ENCODE measurements at places on chromosomes 4 and X.

- DNase-seq = no peak
Observed at GRCh38 chr4:168787801-168788595, 222.1 kb downstream of the CBR4 start.

GRCh38 chrX:153989973-153990655 is 17.6 kb downstream of the TMEM187 start:
- no peak for DNase-seq

DNA sequence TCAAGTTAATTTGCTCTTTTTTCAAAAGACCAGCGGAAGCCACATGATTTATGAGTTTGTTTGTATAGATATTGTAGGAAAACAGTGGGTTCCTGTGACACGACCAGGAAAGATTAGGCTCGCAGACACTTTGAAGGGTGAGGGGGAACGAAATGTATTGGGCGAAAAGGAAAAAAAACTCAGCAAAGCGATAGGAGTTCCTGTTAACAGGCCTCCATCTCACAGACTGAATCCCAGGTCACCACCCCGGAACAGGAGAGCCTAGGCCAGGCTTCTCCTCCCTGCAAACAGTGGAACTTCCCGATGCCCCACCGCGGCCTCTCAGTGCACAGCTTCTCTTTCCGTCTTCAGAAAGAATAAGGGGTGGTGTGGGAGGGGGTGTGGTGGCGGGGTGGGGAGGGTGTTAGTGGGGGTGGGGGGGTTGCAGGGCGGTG is 181.8 kb upstream of the GPRIN3 start:
- DNase-seq = no peak

GRCh38 chr4:78250500-78250899 is 193.4 kb downstream of the FRAS1 start:
- no peak for DNase-seq

- no peak for DNase-seq
Observed at GRCh38 chr4:141786946-141787345, 150.6 kb downstream of the IL15 start.

GRCh38 chr4:78410676-78411075 is 140.9 kb upstream of the ANXA3 start:
- no peak for DNase-seq

DNA sequence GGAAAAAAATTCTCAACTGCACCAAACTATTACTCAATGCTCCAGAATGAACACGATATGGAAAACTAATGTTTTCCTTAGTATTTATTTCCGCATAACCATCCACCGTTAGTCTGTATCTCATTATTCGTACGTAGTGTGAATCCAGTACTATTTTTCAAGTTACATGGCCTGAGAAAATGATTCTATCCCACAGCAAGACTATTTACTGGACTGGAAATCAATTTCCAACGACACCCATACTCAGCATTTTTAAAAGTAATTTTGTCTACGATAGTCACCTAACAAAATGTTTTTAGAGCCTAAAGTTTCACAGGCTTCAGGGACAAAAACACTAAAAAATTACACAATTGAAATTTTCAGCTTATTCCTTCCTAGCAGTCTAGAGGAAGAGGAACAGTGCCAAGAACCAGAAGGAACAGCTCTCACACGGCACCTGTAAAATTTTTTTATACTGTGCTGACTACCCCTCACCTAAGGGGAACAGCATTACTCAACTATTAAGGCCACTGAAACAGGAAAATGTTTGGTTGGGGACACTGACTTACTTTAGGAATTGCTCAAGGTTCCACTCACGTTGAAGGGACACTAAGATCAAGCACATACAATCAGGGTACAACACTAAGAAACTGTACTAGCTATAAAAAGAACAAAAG is 9.6 kb downstream of the UBE2D3 start:
- DNase-seq = no peak

DNA sequence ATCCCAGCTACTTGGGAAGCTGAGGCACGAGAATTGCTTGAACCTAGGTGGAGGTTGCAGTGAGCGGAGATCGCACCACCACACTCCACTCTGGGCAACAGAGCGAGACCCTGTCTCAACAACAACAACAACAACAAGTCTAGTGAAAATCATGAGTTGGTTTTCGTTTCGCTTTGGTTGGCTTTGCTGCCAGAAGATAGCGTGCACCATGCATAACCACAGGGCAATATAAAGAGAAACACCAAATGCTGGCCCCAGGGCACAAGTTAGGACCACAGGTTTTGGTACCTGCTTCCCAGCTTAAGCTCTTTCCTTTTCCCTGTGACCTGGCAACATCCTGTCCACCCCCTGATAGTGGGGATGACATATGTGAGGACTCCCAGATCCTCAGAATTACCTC is 21.5 kb upstream of the HMGB3 start:
- DNase-seq = no peak

DNA sequence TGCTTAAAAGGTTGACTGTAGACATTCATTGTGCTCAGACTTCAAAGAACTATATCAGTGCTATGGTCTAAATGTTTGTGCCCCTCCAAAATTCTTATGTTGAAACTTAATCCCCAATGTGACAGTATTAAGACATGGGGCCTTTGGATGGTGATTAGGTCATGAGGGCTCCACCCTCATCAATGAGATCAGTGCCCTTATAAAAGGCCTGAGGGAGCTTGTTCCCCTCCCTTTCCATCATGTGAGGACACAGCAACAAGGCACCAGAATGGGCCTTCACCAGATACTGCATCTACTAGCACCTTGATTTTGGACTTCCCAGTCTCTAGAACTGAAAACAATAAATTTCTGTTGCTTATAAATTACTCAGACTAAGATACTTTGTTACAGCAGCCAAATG is 28.3 kb downstream of the CLOCK start:
- DNase-seq = no peak

DNA sequence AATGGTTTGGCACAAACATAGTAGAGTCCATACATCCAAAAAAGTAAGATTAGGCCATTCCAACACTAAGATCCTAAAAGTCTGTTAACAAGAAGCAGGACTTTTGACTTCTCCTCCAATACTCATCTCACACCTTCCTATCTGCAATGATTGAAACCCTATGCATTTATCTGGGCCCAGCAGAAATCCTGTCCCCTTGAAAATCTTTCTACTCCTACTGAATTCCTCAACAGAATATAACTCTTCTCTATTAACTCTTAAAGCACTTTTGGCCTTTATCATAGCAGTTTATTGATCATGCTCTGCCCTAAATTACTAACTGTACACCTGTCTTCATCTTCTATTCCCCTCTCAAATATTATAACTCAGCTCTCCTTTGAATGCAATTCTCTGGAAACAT is 4.6 kb downstream of the G3BP2 start:
- no peak for DNase-seq

- peak; percentile 67 for DNase-seq
Observed at GRCh38 chr4:181911420-181911819, 331.8 kb upstream of the TENM3 start.

DNA sequence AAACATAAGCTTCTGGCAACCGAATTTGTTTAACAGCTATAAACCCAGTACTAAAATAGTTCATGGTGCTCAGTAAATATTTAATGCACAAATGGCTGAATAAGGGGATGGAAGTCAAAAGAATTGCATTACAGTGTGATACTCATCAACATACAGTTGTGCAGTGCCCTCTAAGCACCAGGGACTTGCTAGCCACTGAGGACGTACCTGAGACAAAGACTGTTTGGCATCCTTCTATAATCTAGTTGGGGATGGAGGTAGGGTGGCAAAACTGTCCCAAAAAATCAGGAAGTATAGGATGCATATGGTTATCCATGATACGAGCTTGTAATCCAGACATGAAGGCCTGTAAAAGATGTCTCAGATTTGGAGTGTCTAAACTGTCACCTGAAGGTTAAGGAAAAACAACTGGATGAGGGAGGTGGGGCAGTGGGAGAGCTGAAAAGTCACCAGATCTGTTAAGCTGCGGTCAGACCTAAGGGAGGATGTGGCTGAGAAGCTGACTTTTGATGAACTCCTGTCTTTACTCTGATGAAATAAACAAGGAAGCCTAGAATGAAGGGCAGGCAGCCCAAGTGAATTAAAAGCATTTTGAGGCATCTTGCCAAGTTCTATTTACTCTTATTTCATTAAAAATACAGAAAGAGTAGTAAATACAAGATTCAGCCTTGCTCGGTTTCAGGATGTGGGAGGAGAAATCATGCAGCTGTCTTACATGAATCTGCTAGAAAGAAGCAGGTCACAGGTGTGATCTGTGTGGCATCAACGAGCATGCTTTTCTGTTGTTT is 12.0 kb upstream of the CD38 start:
- DNase-seq = no peak

- no peak for DNase-seq
Observed at GRCh38 chr4:78926826-78927225, 12.4 kb downstream of the PAQR3 start.

DNA sequence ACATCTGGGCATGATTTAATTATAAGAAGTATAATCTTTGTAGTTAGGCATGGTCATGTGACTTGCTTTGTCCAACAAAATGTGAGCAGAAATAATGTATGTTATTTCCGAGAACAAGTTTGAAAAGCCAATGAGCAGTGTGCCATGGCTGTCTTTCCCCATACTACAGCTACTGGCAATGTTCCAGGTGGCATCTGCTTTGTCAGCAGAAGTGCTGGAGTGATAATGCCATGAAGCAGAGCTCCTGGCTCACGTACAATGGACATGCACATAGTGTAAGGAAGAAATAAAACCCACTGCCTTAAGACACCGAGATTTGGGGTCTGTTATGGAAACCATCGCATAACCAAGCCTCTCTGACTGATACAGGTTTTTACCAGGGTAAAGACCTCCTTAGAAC is 212.6 kb upstream of the RASGEF1B start:
- no peak for DNase-seq

DNA sequence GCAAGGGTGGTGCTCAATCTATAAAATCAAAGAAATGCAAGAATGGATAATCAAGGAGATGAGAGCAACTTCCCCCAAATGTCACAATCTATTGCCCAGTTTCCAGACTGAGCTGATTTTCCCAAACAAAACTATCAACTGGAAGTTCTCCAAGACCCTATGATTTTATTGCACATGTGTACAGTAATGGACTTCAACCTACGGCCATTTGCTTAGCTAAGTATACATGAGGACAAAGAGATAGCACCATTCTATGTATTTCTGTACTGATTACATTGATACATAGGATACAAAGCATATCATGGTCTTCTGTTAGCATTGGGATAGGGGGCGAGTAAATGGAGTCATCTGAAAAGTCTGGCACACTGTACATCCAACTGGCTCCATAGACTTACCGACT is 407.8 kb downstream of the GABRG1 start:
- no peak for DNase-seq

- DNase-seq = peak; percentile 75
Observed at GRCh38 chr4:54091637-54092404, 8.1 kb upstream of the GSX2 start.

DNA sequence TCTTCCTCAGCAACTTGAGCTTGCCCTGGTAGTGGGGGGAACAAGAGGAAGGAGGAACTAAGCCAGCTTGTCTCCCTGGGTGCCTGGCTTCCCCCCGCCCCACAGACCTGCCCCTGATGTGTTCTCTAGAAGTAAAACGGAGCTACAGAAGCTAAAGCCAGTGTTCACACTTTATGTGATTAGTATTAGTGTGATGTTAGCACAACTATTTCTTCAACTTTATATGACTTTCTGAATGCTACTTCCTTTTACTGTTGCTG is 10.7 kb downstream of the RGS12 start:
- DNase-seq = no peak

DNA sequence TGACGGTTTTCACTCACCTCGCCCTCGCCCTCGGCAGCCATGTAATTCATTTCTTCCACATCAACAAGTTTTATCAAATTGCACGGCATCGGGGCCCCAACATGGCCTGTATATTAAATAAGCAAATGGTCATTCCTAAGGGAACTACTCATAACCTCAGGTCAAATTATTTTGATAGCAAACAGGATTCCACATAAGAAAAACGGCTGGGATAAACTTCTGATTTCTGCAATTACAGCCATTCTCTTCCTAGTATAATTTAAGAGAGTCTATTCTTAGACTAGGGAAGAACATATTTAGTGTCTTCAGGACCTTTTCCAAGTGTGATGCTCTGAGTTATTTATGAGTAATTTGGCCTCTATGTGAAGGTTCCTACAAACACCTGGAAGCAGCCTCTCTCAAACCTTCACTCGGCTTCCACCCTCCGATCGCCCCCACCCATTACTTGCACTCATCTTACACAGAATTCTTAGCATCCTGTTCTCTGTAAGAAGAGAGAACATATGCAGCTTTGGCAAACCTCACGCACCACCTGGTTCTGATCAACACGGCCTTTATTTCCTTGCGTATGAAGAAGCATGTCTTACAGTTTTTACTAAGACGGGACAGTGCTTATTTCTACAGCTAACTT is 29.4 kb upstream of the CENPU start:
- DNase-seq = peak; percentile 12

DNA sequence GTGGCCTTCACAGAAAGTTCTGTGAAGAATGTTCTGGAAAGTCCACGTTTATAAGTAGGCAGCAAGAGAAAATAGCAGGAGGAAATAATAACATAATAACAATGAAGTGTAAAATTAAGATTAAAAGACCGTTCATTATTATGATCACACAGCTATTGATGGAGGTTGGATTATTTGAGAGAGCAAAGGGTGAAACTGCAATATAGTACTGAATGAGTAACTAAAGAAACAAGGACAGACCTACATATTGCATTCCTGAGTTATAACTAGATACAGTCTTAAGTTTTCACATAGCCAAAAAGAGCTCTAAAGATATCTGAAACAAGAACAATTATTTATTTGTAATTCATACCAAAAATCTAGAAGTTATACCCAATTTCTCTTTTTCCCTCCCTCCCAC is 122.9 kb upstream of the TMEM164 start:
- no peak for DNase-seq

GRCh38 chrX:154827194-154828015 is 7.1 kb downstream of the SMIM9 start:
- no peak for DNase-seq

DNA sequence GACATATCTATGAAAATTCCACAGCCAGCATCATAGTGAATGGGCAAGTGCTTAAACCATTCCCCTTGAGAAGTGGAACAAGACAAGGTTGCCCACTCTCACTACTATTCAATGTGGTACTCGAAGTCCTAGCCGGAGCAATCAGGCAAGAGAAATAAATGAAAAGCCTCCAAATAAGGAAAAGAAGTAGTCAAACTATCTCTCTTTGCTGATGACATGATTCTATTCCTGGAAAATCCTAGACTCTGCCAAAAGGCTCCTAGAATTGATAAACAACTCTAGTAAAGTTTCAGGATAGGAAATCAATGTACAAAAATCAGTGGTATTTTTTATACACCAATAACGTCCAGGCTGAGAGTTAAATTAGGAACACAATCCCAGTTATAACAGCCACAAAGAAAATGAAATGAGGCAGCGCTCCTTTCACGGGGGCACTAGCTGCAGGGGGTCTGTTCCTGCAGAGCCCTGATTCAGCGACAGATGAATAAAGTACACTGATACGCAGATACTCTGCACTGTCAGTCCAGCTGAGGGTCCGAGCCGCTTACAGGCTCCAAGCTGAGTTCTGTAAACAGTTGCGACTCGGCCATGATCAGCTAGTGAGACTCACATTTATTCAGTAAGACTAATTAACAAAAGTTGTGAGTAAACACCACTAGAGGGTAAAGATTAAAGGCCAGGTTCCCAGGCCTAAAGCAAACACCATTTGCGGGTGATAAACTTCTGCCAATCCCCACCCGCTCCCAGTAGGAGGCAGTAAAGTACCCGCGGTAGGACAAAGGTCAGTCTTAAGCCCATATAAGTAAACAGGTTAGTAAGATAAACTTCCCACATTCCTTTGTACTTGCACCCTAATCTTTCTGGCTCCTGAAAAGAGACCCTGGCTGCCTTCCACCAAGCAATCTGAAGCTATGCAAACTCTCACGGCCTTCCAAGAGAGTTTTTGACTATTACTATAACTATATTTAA is 290.6 kb upstream of the GRID2 start:
- no peak for DNase-seq

GRCh38 chr4:98692411-98692810 is 34.0 kb upstream of the TSPAN5 start:
- no peak for DNase-seq
